ENCODE measurements at places on chromosomes 1 and 21. TPM values are rescaled to one million over a fixed set of nuclear protein-coding genes. Genes with fewer than 3 reads are reported as not detected.

- no peak for DNase-seq
Observed at GRCh38 chr1:51867479-51868232, 10.9 kb downstream of the NRDC start.

Gene PCP4L1
- polyA plus RNA-seq, result 1.2 TPM

- peak; percentile 61 for DNase-seq
Observed at GRCh38 chr21:36454093-36454531, 25.8 kb downstream of the CLDN14 start.

- no peak for DNase-seq
Observed at GRCh38 chr1:207017615-207018559, 14.7 kb downstream of the C1orf116 start.

DNA sequence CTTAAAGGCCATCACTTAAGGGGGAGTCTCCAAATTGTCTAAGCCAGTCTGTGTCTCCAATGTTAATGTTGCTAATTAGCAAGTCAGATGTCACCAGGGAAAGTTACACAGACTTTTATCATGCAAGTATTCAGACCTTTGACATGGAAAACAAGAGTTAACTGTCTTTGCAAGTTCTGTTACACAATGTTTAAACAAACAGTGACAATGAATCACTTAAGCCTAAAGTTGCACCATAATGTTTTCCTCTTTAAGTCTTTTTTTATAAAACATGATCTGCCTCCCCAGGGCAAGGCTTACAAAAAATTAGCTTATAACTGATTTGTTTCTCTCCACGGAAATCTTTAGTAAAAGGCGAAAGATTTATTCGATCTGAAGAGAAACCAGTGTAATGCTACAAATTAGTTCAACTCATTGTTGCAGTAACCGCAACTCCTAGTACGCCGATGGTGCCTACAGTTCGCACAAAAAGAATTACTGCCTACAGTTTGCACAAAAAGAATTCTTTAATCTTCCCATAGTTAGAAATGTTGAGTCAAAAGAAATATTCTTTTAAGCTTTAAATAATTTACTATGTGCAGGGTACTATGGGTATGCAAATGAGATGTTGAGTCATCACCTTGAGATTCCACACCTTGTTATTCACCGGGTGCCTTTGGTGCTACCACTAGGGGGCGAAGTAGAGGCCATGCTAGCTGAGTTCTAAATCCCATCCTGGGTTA, 45.3 kb downstream of the HHAT start:
- no peak for DNase-seq
